ENCODE measurements at places on chromosomes 1 and 21. TPM values are rescaled to one million over a fixed set of nuclear protein-coding genes. Genes with fewer than 3 reads are reported as not detected.

CFAP141 gene
- not detected for total RNA-seq

DHX9 gene
- total RNA-seq: 377 TPM

DMBX1 gene
- total RNA-seq: not detected

CELA3B gene
- total RNA-seq: not detected

KCNK2 gene
- 0.10 TPM for total RNA-seq

ENAH gene
- total RNA-seq: 0.52 TPM

CLCA1 gene
- not detected for total RNA-seq

SRSF11 gene
- 258 TPM for total RNA-seq

RAB7B gene
- 0.10 TPM for total RNA-seq

ST6GALNAC5 gene
- not detected for total RNA-seq

HRNR gene
- under 0.01 TPM for total RNA-seq

CFAP107 gene
- total RNA-seq: not detected

OR2T35 gene
- 0.42 TPM for total RNA-seq

INSRR gene
- not detected for total RNA-seq

CNIH3 gene
- total RNA-seq: 1.4 TPM

BSND gene
- not detected for total RNA-seq

VANGL1 gene
- total RNA-seq: 1.9 TPM

SPATA1 gene
- 0.73 TPM for total RNA-seq

SYPL2 gene
- not detected for total RNA-seq

ANKRD34A gene
- 0.42 TPM for total RNA-seq

FNDC5 gene
- 0.10 TPM for total RNA-seq

TNFRSF14 gene
- total RNA-seq: 127 TPM
